ENCODE measurements at places on chromosomes 7 and 10.

GRCh38 chr10:112375721-112376395, 1.9 kb downstream of the ACSL5 start:
- DNase-seq = peak; percentile 15

DNA sequence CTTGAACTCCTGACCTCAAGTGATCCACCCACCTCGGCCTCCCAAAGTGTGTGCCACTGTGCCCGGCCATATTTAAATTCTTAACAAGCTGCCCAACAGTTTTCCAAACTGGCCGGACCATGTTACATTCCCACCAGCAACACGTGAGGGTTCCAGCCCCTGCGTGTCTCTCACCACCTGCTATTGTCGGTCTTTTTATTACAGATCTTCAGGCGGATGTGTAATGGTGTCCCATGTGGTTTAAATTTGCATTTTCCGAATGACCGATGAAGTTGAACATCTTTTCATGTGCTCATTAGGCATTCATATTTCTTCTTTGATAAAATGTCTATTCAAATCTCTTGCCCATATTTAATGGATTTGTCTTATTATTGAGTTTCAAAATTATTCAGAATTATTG, 11.5 kb downstream of the ELFN1 start:
- peak; percentile 63 for DNase-seq

GRCh38 chr7:151717415-151717814, 159.5 kb downstream of the PRKAG2 start:
- DNase-seq = no peak

DNA sequence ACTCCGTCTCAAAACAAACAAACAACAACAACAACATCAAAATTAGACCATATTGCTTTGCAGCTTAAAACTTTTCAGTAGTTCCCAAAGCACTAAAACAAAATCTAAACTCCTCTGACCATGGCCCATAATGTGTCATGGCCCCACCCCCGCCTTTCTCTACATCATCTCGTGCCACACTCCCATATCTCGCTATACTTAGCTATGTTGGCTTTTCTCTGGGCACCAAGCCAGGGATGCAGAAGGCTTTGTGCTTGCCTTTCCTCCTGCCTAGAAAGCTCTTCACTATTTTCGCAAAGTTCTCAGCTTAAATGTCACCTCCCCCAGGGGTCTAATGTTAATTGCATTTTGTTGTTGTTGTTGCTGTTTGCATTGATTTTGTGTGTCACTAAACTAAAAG, 15.1 kb upstream of the SLC16A12 start:
- DNase-seq = no peak

DNA sequence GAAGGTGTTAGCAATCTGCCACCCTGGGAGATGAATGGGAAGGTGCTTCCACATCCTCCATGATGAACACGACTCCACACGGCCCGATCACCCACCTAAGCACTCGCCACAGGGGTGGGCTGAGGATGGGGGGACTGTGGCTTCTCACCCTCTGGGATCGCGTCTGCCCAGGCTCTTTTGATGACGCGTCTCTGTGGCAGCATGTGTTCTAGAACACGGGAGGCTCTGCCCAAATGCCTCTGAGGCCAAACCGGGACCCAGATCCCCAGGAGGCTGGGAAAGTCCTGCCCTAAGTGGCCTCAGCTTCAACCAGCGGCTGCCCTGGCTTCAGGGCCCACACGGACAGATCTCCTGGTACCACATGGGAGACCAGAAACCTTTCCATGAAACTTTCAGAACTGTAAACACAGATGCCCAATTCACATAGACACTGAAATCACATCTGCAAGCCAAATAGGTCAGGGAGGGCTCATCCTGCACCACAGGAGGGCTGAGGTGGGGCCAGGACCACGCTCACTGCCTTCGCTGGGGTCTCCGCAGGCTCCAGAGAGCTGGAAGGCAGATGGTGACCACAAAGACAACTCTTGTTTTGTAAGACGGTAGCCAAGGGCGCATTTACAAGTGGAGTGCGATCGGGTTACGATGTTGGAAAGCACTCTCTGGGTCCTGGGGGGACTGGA, 200.6 kb downstream of the PTPRN2 start:
- no peak for DNase-seq

DNA sequence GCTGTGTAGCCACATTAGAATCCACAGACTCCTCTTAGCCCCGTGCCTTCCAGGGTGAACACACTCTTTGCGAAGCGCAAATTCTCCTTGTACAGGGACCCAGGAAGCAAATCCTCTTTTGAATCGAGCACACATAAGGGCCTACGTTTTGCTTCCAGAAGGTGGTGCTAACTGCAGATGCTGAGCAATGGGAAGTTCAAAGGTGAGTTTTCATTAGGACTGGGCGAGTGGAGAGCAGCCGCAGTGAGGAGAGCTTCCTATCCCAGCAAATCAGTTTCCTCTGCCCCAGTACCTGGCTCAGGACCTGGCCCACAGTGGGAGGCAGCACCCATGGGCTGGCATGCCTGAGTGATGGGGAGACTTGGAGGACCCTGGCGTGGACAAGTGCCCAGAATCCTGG, 23.5 kb upstream of the GPR26 start:
- no peak for DNase-seq

DNA sequence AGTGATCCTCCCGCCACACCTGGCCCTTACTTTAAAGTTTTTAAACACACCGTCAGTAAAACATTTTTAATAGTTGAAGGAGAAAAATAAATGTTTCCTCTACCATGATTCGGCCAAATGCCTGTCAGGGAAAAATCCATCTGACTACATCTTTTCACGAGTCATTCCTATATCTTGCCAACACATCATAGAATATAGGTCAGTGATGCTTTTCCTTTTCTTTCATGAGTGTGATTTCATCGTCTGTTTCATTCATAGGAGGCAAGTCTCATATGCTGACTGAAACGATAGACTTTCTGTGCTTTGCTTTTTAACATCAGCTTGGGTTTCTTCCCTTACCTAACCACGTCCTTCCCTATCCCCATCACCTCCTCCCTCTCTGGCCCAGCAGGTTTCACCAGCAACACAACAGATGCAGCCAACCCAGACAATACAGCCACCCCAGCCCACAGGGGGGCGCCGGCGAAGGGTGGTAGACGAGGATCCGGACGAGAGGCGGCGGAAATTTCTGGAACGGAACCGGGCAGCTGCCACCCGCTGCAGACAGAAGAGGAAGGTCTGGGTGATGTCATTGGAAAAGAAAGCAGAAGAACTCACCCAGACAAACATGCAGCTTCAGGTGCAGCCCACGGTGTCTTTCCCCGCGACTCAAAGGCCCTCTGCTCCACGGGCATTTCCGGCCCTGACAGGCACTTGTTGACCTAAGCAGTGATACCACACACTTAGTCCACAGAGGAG, 149.2 kb downstream of the TRIL start:
- no peak for DNase-seq

DNA sequence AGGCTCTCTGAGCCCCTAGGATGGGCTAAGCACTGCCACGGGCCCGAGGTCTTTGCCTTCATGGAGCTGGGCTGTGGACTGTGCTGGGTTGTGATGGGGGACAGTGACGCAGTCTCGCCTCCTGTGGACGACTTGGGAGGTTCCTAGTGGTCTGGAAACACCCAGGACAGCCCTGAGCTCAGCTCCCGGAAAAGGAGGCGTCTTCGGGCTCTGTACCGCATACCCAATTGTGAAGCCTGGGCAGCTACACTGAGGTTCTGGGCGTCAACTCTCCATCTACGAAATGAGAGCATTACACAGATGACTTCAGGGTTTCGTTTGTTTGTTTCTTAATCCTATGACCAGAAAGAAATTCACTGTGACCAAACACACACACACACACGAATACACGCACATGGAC, 79.6 kb upstream of the KAT6B start:
- no peak for DNase-seq

GRCh38 chr7:101104799-101105198, 19.5 kb downstream of the TRIM56 start:
- DNase-seq = no peak

DNA sequence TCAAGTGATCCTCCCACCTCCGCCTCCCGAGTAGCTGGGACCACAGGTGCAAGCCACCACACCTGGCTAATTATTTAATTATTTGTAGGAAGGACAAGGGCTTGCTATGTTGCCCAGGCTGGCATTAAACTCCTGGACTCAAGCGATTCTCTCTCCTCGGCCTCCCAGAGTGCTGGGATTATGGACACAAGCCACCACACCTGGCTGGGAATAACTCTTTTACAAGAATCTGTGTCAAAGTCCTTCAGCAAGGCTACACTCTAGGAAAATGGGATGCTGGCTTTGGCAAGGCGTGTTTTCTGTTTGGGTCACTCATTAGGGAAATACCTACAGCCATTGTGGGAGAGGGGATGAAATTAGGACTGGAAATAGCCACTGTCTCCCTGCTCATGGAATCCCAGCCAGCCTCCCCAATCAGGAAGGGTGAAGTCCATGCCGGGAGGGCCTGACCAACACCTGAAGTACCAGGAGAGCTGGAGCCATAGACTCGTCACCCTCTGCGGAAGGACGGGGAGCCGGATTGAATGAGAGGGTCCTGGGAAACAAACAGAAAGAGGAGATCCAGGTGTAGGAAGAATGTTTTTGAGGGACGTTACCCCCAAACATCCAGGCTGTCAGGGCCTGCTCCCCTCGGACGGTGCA, 72.2 kb upstream of the MYL10 start:
- no peak for DNase-seq

DNA sequence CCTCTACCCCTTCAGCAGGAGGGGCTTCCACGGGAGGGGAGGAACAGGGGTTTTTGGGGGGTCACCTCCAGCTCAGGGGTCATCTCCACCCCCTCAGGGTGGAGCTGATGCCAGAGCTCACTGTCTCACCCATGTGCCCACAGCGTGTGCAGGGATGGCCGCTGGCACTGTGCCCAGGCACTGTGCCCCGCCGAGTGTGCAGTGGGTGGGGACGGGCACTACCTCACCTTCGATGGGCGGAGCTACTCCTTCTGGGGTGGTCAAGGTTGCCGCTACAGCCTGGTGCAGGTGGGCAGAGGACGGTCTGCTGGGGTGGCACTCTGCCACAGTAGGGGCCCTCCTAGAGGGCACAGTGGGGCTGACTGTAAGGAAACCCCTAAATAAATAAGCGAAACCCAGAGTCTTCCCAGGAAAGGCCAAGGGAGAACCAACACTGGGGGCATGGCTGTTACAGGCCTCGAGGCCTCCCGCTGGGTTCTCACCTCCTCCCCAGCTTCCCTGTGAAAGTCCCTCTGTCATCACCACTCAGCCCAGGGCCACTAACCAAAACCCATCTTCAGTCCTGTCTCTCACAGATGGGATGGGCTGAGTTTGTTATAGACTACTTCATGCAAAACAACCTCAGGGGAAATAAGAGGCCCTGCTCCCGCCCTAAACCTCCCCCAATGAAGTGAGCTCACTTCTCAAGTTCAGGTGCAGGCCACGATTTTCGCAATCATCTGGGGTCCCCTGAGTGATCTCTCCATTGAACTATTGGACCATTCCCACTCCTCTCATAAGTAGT, 7.4 kb upstream of the ZNF467 start:
- DNase-seq = no peak

- peak; percentile 69 for DNase-seq
These were observed 16.2 kb upstream of the ZFAND2A start for GRCh38 chr7:1175967-1176851.

GRCh38 chr7:53993224-53993623, 549.0 kb upstream of the VSTM2A start:
- no peak for DNase-seq

DNA sequence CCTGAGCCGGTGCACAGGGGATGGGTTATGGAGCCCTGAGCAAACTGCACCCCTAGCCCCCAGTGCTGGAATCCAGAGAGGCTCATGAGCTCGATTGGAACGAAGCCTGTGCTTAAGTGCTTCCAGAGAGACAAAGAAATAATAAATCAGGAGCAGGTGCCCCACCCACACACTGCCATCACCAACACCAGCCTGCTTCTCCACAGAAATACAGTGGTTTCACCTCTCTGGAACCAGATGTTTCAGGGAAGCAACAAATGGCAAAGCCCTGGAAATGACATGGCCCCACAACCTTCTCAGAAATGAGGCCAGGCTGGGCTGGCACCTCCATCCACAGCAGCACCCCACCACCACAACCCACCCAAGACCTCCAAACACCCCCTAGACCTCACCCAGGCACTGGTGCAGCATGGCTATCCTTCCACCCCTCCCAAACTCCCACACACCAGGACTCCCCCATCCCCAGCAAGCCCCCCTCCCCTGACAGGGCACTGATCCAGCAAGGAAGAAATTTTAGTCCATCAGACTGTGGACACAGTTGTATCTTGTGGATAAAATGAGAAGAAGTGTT, 4.1 kb upstream of the SLC18A3 start:
- DNase-seq = no peak

DNA sequence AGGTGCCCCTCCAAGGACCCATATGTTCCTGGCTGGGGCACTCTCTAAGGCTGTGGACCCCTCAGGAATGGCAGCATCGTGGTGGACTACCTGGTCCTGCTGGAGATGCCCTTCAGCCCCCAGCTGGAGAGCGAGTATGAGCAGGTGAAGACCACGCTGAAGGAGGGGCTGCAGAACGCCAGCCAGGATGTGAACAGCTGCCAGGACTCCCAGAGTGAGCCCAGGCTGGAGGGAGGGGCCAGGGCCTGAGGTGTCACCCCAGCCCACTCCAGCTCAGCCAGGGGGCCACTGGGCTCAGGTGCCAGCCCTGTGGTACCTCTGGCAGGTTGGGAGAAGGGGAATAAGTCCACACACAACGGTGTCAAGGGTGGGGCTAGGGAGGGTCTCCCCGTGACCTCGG, 4.7 kb upstream of the MUC12 start:
- no peak for DNase-seq

DNA sequence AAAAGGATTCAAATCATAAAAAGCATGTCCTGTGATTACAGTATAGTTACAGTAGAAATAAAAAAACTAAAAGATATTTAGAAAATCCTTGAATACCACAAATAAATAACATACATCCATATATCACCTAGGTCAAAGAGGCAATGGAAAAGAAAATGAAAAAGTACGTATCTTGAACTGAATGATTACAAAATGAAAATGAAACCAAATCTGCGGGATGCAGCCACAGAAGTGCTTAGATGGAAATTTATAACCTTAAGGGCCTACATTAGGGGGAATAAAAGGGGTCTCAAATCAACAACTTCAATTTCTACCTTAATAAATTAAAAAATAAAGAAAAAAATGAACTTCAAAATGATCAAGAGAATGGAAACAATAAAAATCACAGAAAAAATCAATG, 879.0 kb upstream of the CELF2 start:
- DNase-seq = no peak

DNA sequence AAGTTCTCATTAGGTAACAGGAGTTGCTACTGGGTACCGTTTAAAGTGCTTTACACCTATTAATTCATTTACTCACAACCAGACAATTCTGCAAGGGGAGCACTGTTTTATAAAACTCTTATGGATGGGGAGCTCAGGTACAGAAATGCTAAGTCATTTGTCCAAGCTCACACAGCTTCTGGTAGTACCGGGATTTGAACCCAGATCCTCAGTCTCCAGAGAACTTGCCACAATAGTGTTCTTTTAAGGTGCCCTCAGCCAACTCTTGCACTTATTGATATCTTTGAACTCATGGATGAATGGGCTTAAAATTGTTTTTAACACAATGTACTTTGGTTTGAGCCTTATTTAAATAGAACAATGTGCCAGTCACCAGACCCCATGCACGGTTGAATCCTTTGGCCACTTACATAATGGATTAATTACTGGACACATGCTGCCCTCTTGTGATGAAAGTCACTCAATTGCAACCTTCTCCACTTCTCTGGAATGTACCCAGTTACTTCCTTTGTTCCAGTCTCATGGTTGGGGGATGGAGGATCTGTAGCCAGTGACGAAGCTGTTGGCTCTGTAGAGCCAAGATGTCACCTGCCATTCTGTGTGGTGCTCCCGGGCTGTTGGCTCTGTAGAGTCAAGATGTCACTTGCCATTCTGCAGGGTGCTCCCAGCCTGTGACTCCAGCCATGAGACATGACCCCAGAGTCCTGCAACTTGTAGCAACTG, 65.6 kb downstream of the NOD1 start:
- peak; percentile 56 for DNase-seq
